ENCODE measurements at places on chromosomes 2 and 18. TPM values are rescaled to one million over a fixed set of nuclear protein-coding genes. Genes with fewer than 3 reads are reported as not detected.

DNA sequence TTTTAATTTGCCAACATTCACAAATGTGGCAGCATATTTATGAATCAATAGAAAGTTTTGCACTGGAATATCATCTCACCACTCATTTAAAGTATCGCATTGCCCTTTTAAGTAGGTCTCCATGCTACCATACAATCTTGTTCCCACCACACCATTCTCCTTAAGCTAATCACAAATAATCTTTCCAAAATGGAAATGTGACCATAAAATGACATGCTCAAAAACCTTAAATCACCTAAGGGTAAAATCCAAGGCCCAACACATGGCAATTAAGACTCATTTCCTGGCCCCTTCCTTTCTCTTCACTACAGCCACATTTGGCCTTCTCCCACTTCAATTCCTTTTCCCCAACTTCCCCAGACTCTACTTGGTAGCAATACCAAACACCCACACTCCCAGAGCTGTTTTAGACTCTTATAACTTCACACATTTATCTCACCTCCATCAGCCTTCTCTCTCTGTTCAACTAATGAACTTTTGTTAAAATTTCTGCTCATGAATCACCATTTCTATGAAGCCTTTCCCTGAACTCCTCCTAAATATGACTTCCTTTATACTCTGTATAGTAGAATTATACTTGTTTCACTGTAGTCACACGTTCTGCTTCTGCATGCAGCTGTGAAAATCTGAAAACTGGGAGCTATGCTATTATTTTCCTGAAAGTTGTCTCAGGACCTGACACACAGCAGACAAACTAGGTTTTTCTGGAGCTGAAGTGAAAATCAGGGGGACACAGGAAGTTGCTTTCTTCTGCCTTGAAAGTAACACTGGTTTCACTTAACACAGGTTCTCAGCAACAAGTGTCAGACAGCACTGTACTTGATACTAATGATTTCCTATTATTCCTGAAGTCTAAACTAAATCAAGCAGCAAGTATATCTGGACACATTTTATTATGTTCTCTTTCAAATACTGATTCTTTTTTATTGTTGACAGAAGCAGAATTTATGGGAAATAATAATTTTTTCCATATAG, 303.9 kb downstream of the ZEB2 start:
- DNase-seq: no peak

DNA sequence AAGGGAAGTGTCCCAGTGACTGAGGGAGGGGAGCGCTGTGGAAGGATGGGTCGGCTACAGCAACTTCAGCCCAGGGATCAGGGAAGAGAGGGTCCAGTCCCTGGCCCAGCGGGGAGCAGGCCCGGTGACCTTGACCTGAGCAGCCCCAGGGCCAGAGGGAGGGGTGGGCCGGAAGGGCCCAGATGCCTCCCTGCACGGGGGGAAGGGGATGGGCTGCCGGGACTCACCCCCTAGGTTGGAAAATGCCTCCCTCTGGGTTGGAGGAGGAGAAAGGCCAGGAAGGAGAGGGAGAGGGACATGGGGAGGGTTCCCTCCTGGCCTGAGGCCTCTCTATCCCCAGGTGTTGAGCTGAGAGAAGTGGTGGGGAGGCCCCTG, 19.8 kb downstream of the GPC1 start:
- no peak for DNase-seq

- no peak for DNase-seq
These were observed 17.4 kb upstream of the CPS1 start for GRCh38 chr2:210539035-210539434.

GRCh38 chr2:108220191-108220590, 19.6 kb upstream of the SULT1C3 start:
- no peak for DNase-seq

- no peak for DNase-seq
These were observed 234.2 kb upstream of the NETO1 start for GRCh38 chr18:73101977-73102376.

GRCh38 chr2:105138643-105139042, 100.8 kb downstream of the MRPS9 start:
- DNase-seq: no peak

DNA sequence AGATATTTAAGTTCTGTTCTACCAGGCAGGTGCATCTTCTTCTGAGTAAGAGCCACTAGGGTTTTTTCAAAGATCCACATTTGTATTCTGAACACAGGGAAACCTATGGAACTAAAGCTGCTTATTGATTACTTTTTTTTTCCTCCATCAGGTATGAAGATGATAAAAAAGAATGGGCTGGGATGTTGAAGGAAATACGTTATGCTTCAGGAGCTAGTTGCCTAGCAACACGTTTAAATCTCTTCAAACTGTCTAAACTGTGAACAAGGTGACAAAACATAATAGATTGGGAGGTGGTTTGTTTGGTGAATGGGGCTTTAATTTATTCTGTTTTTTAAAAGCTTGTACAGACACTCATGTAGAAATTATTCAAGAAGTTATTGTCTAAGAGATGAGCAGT, 15.9 kb downstream of the KLHL41 start:
- DNase-seq: no peak

GRCh38 chr2:152453129-152453911, 118.3 kb downstream of the FMNL2 start:
- no peak for DNase-seq

GRCh38 chr2:144456680-144457079, 63.2 kb downstream of the ZEB2 start:
- peak; percentile 79 for DNase-seq

DNA sequence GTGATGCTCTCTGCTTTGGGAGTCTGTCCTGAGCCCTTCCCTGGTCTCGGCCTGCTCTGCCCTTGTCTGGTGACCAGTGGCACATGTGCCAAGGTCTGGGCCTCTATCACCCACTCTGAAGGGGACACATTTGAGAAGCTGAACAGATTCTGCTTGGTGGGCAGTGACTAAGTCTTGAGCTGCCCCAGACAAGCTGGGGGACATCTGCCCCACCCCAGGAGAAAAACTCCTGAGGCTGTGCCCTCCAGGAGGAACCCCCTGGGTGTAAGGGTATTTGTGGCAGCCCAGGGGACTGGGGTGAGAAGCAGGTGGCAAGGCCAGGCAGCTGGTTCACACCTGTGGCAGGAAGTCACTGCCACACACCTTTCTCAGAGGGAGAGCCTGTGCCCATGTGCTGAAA, 342.1 kb downstream of the DYSF start:
- DNase-seq: no peak

DNA sequence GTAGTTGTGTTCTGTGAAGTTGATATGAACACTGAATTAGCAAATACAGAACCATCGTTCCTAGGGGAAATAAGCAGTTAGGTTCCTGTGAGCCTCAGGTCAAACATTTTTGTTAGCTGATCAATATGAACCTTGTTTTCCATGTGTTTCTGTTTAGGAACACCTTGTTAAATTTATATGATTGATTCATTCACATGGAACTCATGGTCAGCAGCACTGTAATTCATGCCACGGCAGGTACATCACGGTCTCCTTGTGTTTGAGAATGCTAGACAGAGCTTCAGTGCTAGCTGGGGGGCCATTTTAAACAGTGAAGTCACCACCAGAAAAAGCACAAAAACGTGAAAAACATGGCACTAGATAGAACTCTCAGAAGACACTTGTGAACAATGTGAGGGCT, 62.2 kb downstream of the MYCN start:
- no peak for DNase-seq

DNA sequence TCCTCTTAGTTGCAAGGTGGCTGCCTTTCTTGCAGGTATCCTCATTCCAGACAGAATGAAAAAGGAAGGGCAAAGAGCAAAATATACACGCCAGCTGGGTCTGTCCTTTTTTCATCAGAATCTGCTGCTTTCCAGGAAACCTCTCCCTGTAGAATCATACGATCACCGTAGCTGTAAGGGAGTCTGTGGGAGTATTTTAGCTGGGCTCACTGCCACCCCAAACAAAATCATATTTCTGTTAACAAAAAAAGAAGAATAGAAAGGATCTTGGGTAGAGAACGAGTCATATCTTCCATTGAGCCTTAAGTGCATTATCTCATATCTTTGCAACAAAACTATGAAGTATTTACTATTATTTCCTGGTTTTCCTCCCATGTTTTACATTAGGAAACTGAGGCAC, 15.0 kb upstream of the TANC1 start:
- no peak for DNase-seq

DNA sequence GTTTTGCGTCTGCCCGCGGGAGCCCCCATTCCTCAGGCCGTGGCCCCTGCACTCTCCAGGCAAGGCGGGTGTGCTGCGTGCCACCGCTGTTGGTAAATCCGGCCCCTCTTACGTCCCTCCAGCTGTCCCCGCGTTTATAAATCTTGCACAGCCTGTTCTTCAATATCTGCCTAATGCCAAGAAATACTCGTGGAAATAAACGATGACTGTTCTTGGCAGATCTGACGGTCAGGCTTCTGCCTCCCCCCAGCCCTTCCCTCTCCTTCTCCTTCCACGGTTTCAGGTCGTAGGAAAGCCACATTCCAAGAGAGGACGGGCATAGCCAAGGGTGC, 20.5 kb downstream of the ODC1 start:
- peak; percentile 42 for DNase-seq

- peak; percentile 27 for DNase-seq
These were observed 120.5 kb upstream of the CXCR4 start for GRCh38 chr2:136238286-136239078.

DNA sequence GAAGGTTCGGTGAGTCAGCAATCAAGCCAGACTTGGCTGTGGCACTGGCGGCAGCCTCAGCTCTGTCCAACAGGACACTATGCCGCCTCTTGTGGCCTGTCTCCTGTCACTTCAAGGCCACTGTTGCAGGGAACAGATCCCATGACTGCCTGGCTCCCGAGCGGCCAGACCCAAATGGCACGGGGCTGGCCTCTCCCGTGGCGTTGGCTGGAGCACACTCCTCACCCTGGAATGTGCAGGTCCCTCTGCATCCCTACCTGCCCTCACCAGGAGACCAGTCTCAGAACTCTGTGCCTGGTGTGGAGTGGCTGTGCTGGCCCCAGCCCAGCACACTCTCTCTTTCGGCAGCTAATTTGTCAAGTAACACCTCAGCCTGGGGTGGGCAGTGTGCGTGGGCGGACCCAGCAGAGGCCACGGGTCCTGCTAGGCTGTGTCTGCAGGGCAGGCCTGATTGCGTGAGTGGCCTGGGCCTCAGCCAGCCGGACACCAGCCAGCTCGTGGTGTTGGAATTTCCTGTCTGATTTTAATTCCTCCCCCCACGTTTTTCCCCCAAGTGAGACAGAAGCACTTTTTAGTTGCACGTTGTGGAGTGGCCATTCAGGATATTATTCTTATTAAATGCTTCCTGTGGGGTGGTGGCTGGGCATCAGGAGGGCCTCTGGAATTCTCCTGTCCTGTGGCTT, 179.3 kb downstream of the GLI2 start:
- peak; percentile 94 for DNase-seq

DNA sequence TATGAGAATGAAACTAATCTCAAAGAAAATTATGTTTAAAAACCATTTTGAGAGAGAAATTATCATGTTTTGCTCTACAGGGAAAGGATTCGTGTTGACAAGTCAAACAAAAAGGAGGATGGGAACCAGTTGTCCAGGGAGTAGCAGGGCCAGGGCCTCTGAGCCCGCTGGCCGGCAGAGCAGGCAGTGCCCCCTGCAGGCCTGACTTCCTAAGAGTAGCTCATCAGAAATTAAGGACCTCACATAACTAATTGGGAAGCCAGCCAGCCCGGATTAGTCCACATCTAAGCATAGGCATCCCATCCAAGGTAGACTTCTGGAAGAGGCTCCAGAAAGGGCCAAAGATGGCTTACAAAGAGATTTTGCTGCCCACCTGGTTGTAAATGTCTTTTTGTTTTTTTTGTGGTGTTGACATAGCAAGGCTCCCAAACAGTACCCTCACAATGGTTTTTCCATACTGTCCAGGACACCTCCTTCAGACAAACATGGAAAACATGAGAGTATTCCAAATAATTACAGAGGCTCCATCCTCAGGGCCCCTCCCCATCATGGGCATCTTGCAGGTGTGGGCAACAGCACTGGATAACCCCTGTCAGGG, 241.2 kb upstream of the TANK start:
- DNase-seq: peak; percentile 56

- peak; percentile 98 for DNase-seq
These were observed 20.6 kb downstream of the EVA1A start for GRCh38 chr2:75539955-75540716.

GRCh38 chr2:105768176-105768575, 23.5 kb downstream of the NCK2 start:
- DNase-seq: no peak

DNA sequence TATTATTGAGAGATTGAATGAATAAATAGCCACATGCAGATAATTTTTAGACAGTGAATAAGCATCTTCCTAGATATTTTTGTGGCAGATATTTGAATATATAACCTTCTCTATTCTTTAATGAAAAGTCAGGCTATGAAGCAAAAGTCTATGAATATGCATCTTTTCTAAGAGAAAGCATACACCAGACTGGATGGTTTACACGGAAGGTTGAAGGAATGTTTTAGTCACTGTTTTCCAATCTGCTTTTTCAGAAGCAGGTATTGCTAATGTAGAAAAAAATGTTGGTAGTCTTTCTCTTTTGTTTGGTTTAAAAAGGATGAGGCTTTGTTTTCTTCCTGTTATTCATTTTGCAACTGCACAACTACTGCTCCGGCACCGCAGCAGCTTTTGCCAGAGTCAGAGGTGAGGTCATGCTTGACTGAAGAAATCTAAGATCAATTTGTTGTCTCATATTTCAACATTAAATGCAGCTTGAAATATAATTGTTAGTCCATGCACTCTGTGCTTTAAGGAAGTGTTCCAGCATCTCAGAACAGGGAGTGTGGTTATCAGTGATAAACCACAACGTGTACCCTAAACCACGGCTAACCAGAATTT, 1540.8 kb upstream of the PIK3C3 start:
- no peak for DNase-seq

GRCh38 chr2:18551623-18552022, 8.8 kb downstream of the RDH14 start:
- DNase-seq: no peak

- DNase-seq: no peak
These were observed 8.6 kb upstream of the ZNF407 start for GRCh38 chr18:74589021-74589420.

GRCh38 chr2:100194951-100195350, 52.6 kb upstream of the AFF3 start:
- peak; percentile 47 for DNase-seq

GRCh38 chr2:160868891-160869290, 291.3 kb upstream of the TANK start:
- DNase-seq: no peak

UGT1A10 gene
- total RNA-seq: not detected

CLIP4 gene
- 30.1 TPM for total RNA-seq

LOXHD1 gene
- total RNA-seq: 3.1 TPM

IL1RN gene
- total RNA-seq: 18.2 TPM

IL36B gene
- not detected for total RNA-seq

ORC4 gene
- 121 TPM for total RNA-seq

PDE1A gene
- total RNA-seq: 5.5 TPM

NEU2 gene
- total RNA-seq: not detected

CACNB4 gene
- total RNA-seq: 8.1 TPM

ARHGEF4 gene
- 15.9 TPM for total RNA-seq
